Choroid plexus epithelial cell (primary cell): ENCODE measurements at places on chromosomes 4 and X.

DNA sequence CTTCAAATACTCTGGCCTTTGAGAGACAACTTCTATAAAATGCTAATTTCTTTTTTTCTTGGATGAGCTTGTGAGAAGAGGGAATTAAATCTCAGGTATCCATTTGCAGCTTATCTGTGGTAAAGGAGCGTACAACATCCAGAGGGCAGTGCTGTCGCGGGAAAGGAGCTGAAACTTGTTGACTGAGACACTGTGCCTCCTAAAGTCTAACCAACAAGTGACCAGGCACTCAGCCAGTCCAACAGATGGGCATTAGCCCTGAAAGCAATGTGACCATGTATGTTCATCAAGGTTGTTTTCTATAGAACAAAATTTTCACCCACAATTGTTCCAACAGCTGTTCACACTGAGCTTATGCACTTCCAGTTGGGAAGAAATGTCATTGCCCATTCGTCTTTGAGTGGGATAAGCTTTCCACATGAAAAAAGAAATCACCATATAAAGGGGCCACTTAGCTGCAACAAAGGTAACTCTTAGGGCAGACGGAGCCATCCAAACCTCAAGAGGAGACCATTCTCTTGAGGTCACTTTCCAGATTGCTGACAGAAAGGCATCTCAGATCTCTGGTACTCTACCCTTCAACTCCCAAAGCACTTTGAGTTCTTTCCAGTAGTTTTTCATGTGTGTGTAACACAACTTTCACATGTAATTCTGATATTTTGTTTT, 244.8 kb upstream of the NEIL3 start:
- DNase-seq, result no peak

DNA sequence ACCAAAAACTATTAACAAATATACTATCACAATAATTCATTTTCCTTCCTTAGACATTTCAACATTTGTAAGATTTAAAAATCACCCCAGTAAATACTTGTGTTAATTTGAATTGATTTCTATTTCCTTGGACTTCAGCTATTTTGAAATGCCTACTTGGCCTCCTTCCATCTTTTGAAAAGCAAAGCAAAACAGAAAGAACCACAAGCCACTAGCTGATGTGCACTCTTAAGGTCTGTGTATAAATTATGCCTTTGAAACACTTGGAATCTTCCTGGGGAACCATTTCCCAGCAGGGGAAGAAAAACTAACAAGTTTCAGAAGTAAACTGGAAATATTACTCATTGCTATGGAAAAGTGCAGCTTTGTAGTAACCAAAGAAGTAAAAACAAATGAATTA, 139.8 kb downstream of the CLCN4 start:
- DNase-seq, result peak; percentile 86

GRCh38 chr4:116066711-116067245, 953.4 kb upstream of the NDST4 start:
- no peak for DNase-seq

DNA sequence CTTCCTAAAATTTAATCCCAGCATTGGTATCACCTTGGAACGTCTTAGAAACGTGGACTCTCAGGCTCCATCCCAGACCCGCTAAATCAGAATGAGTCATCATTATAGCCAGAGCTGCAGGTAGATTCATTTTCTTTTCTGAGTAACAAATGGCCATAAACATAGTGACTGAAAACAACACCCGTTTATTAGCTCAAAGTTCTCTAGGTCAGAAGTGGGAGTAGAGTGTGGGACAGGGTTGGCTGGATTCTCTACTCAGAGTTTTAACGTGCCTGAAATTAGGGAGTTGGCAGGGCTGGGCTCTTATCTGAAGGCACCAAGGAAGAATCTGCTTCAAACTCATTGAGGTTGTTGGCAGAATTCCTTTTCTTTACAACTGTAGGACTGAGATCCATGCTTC, 101.8 kb upstream of the C1QTNF7 start:
- DNase-seq, result no peak

- peak; percentile 81 for DNase-seq
Observed at GRCh38 chrX:29652484-29652883, 562.9 kb upstream of the MAGEB2 start.

GRCh38 chrX:3262901-3263300, 83.6 kb downstream of the MXRA5 start:
- peak; percentile 87 for DNase-seq

- no peak for DNase-seq
Observed at GRCh38 chrX:31092970-31093638, 21.3 kb upstream of the FTHL17 start.

- peak; percentile 74 for DNase-seq
Observed at GRCh38 chrX:100871594-100872560, 2.3 kb downstream of the NOX1 start.

DNA sequence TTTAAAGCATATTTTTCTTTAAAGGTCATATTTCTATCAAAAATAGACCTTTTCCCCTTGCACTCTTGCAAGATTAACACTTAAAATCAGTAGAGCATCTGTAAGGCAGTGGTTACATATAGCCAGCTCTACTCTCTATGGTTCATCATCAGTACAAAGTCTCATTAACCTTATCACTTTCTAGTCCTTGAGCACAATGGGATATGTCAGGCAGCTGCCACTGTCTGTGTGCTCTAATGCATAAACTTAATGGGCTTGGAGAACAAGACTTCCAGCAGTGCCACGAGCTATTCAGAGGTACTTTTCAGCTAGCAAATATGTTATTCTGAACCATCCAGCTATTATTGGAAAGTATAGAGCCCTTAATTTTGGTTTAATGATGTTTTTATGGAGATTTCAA, 393.7 kb downstream of the GASK1B start:
- no peak for DNase-seq

DNA sequence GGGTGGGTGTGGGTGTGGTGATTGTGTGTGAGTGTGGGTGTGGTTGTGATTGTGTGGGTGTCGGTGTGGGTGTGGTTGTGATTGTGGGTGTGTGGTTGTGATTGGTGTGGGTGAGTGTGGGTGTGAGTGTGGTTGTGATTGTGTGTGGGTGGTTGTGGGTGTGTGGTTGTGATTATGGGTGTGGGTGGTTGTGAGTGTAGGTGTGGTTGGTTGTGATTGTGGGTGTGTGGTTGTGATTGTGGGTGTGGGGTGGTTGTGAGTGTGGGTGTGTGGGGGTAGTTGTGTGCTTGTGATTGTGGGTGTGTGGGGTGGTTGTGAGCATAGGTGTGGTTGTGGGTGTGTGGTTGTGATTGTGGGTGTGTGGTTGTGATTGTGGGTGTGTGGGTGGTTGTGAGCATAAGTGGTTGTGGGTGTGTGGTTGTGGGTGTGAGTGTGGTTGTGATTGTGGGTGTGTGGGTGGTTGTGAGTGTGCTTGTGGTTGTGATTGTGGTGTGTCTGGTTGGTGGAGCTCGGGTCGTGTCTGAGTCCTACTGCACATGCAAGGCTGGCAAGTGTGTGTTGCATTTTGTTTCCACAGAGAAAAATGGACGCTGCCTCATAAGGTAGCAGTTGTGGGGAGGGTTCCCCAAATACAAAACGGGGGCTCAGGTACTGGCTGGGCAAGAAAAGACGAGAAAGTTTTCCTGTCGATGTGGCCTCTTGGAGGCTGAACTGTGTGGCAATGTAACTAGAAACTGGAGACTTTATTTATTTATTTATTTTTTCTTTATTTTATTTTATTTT, 116.7 kb downstream of the UBE2K start:
- DNase-seq, result peak; percentile 44

- no peak for DNase-seq
Observed at GRCh38 chr4:531076-531475, 32.1 kb downstream of the PIGG start.

DNA sequence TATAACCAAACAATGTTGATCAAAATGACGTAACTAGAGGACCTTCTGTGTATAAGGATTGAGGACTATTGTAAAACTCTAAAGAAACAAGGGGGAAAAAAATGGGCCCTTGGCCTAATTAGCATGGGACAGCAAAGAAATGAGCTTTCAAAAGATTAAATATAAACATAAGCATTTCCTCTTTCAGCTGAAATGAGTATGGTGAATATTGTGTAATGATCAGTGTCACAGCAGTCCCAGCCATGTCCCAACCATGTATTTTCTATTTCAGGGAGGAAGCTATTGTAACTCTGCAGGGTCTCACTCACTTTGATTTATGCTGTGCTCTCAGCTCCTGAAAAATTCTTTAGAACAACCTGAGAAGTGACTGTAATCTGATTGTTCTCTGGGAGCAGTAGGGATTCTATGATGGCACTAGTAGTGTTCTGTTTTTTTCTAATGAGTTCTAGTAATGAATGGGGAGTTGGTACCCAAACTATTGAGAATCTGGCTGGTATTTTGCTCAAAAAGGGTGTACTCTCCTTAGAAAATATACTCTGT, 25.8 kb downstream of the ANXA10 start:
- DNase-seq, result no peak

- no peak for DNase-seq
Observed at GRCh38 chrX:110059410-110059809, 56.5 kb downstream of the TMEM164 start.

DNA sequence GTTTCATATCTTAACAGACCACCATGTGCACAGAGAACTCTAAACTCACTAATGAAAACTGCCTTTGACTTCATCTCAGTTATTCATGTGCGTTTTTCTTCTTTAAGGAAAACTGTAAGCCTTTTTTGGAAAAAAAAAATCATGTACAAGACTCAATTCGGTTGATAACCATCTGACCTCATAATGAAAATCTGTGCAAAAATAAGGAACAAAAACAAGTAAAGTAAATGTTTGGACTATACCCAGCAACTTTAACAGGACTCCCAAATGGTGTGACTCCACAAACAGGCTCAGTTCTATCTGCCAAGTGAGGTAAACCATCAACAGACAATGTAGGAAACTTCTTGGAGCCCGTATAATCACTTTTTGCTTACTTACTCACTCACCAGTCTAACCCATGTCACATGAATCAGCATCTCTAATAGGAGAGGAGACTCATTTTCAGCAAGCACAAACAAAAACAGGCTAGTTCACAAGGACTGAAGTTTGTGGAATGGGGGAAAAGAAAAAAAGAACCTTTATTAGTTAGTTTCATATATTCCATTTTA, 9.3 kb downstream of the APOO start:
- DNase-seq, result peak; percentile 66

DNA sequence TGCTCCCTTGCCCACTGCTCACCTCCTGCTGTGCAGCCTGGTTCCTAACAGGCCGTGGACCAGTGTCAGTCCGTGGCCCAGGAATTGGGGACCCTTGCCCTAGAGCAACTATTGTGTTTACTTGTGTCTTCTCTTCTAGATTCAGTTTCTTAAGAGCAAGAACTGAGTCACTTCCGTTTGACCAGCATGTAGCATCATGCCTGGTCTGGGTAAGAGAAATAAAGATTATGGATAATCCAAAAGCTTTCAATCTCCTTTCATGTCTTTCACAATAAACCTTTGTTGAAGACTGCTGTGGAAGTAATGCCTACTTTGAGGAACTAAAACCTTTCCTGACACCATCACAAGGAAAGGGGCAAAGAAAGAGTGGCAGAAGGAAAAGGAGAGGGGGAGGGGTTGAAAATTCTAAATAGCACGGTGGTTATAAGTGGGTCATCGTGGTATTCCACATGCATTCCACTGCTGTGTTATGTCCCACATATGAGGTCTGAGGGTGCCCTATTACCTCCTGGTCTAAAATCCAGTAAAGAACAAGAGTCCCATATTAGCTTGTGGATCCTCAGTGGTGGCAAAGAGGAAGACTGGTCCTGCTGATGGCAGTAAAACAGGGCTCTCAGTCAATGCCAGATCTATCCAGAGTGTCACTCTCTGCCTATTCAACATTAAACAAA, 133.4 kb downstream of the RASL11B start:
- DNase-seq, result peak; percentile 72

- DNase-seq, result peak; percentile 63
Observed at GRCh38 chr4:25879991-25880651, 17.3 kb upstream of the SEL1L3 start.

DNA sequence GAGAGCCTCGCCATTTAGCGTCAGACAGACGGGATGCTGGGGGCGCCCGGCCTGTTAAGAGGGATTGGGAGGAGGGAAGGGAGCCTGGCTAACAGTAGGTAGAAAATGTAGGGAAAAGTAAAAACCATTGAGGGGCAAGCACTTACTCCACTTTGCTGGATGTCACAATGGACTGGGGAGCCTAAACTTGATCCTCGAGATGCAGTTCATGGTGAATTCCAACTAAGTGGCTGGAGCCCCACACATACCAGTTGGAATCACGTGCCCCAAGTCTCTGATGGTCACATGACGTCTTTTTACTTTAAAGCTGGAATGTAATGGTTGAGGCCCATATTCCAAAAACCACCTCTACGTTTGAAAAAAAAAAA, 1.5 kb downstream of the PLS3 start:
- DNase-seq, result peak; percentile 67

GRCh38 chr4:77360451-77360850, 203.4 kb downstream of the CCNG2 start:
- no peak for DNase-seq

DNA sequence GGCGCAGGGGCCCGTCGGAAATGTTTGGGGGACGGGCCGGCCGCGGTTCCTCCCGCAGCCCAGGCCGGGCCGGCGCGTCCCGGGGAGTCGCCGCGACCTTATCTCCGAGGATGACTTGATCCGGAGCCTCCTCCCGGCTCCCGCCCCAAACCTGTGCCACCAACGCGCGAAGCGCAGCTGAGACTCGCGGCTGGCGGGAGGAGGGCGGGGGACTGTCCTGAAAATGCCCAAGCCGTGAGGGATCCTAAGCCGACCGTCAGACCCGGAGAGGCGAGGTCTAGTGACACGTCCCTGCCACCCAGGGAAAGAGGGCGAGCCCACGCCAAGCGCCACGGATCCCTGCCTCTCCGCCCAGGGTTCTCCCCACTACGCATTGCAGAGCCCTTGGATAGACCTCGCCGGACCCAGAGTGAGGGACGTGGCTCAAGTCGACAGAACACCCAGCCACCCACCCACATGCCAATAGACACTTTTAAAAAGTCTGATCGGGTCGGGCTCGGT, 26.9 kb downstream of the UTP14A start:
- DNase-seq, result no peak

GRCh38 chr4:139208404-139208945, 31.5 kb upstream of the ELF2 start:
- peak; percentile 95 for DNase-seq

GRCh38 chr4:158535130-158535614, 13.5 kb downstream of the RXFP1 start:
- DNase-seq, result peak; percentile 79

GRCh38 chr4:155757745-155758265, 1.0 kb upstream of the GUCY1B1 start:
- DNase-seq, result no peak
